ENCODE measurements at places on chromosomes 5 and 9.

DNA sequence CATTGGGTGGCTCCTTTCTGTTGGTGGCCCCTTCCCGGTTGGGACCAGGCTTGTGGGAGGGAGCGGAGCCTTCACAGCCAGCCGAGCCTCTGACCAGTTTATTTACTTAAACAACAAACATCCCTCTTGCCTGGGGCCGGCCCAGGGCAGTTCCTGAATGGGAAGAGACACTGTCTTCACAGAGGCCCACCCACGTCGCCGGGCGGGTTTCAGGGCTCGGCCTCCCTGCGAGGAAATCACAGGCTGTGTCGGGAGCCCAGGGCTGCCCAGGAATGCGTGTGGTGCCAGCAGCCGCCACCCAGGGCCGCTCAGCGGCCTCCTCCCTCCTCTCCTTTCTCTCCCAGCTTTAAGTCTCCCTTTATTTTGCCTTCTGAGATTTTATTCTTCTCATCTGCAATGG is 132.5 kb downstream of the HSD17B3 start:
- no peak for DNase-seq

DNA sequence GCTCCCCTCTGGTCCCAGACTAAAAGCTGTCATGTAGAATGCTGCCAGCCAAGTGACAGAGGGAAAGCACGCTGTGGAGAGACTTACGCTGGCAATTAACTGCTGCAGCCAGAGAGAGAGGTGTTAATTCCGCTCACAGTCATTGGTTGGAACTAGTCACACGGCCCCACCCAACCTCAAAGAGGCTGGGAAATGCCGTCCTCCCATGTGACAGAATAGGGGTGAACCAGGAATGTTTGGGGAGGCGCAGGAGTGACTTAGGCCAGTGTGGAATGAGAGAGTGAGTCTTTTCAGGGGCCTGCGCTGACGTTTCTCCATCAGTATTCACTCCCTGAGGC is 87.6 kb downstream of the AMBP start:
- DNase-seq = no peak

DNA sequence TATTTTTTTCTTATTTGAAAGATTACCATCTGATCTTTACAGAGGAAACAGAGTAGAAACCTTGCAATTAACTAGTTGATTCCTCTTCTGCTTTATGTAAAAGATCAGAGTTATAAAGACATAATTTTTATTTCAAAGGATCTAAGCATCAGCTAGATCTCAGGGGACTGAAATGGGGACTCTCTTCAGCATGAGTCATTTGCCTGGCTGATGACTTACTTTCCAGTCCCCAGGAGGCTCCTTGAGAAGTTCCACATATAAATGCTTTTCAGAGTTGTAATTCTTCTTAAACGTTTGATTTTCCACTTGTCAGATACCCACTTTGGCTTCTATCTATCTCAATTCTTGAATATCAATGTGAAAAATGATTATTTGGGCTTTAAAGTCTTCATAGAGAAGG is 389.4 kb downstream of the RAB3C start:
- DNase-seq = no peak

GRCh38 chr9:21988056-21988990 is 5.9 kb downstream of the CDKN2A start:
- no peak for DNase-seq

GRCh38 chr5:176181271-176181855 is 56.9 kb upstream of the SIMC1 start:
- DNase-seq = no peak

DNA sequence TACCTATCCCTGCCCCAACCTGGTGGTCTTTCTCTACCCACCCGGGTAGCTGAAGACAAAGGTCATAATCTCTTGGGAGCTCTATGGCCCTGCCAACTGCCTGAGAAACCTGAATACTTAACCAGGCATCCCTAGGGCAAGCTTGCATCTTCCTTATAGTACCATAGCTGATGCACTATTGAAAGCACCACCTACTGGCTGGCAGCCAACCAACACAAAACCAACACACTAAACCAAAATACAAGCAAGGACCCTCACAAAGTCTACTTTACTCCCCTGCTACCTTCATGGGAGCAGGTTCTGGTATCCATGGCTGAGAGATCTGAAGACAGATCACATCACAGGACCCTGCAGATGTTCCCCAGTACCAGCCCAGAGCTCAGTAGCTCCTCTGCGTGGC is 171.8 kb upstream of the TAS2R1 start:
- DNase-seq = no peak

Data from WERI-Rb-1 (cell line).